ENCODE measurements at places on chromosomes 6 and 20.

DNA sequence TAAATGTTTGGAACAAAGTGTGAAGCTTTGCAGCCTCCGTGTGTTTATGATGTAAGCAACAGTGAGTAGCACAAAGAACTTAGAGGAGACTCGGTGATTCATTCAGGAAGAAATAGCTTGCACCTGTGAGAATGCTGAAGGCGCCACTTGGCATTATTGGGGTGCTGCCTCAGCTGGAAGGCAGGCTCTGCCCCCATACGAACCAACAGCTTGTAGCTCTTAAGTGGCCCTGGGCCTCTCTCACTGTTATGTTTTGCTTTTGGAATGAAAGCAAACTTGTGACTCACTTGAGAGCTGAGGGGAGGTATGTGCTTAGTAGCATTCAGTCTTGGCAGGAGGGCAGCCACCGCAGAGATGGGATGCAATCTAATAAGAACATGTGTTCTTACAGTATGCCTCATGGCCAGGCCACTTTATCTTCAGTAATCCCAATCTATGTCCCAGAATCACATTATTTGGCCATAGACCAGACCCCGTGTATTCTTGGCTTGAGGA lies 310.7 kb downstream of the EYA4 start:
- no peak for DNase-seq

GRCh38 chr20:22567944-22568871 lies 16.2 kb downstream of the FOXA2 start:
- no peak for DNase-seq

DNA sequence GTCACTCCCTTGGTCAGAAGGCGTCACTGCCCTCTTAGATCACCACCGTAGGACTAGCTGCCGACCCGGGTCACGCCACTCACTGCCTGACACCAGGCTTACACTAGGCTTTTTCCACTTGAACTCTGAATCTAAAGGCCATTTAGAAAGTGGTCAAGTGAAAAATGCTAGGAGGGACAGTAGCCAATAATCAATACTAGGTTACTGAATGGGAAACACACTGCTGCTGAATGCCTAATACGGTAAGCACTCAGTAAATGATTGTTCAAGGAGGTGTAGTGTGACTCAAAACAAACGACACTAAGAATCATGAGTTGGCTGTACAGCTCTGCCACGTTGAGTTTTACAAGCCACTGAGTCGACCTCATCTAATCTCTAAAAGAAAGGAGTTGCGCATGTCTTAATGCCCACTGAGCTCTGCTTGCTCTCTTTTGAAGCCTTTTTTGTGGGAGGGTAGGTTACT lies 760 bp upstream of the IBTK start:
- DNase-seq: no peak

DNA sequence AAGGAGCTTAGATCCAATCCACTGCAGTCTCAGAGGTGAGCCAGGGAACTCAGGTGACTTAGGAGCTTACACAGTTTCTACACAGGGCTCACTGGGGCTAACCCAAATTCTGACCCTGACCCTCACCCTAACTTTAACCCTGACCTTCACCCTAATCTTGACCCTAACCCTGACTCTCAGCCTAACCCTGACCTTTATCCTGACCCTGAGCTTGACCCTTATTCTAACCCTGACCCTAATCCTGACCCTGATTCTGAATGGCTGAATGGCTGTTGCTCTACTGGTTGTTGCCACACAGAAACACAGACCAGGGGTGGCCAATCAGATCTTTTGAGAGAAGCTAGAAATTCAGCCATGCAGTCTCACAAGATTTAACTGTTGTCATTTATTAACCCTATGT lies 180.1 kb downstream of the TSHZ2 start:
- no peak for DNase-seq

- DNase-seq: no peak
Measured at GRCh38 chr20:11912013-11912658, 5.6 kb upstream of the BTBD3 start.

GRCh38 chr20:57111028-57111373 lies 155.4 kb downstream of the BMP7 start:
- DNase-seq: no peak

DNA sequence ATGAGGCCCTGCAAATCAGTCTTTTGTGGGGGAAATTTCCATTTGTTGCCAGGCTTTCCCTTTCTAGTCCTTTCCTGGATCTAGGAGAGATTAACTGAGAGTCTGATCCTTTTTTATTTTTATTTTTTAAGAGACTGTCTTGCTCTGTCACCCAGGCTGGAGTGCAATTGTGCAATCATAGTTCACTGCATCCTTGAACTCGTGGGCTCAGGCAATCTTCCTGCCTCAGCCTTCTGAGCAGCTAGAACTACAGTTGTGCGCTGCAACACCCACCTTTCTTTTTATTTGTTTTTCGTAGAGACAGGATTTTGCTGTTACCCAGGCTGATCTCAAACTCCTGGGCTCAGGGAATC lies 22.9 kb downstream of the OR2B2 start:
- DNase-seq: no peak

DNA sequence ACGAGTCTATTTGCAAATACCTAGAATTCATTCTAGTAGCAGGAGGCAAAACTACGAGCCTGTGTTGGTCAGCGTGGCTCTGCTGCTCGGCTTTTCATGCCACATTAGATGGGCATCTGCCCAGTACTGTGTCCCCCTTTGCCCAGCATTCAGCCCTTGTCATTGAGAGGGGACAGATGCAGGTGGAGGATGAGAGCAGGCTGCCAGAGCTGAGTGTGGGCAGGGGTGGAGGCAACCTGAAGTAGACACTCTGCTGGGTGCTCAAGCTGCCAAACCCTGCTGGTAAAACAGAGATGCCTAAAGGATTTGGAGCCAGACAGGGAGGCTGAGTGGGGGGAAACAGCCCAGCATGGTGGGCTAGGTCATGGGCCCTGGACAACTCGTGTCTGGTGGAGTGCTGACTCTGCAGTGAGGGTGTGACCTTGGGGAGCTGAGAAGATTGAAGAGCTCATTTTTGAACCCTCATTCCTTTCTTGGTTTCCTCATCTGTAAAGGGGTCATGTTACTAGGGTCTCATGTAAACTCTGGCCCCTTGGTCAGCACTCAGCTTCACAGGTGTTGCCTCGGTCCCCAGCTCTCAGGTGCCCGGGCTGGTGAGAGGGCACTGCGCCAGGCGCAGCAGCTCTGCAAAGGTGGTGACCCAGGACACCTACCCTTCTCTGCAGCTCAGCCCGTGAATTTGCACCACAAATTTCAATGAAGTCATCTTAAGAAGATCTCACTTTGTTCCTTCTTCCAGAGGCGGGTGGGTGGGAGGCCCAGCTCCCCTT lies 64.2 kb upstream of the BHLHE23 start:
- DNase-seq: no peak

- no peak for DNase-seq
Measured at GRCh38 chr20:60446267-60447111, 488.3 kb downstream of the CDH26 start.

DNA sequence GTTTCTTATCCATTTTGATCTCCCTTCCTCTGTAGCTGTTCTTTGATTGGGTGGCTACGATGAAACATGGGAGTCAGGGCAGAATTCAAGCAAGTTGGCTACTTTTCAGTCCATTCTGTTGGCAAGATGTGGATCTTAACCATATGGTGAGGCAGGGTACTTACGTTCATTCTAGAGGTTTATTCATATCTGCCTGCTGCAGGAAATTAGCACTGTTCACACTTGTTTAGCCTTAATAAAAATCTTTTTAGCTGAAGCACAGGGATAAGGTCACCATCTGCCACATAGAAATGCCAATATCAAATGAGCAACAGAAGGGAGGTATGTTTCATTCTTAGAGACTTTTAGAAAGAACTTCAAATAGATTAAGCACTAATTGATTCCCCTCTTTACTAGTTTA lies 83.9 kb downstream of the GRIK2 start:
- DNase-seq: no peak

DNA sequence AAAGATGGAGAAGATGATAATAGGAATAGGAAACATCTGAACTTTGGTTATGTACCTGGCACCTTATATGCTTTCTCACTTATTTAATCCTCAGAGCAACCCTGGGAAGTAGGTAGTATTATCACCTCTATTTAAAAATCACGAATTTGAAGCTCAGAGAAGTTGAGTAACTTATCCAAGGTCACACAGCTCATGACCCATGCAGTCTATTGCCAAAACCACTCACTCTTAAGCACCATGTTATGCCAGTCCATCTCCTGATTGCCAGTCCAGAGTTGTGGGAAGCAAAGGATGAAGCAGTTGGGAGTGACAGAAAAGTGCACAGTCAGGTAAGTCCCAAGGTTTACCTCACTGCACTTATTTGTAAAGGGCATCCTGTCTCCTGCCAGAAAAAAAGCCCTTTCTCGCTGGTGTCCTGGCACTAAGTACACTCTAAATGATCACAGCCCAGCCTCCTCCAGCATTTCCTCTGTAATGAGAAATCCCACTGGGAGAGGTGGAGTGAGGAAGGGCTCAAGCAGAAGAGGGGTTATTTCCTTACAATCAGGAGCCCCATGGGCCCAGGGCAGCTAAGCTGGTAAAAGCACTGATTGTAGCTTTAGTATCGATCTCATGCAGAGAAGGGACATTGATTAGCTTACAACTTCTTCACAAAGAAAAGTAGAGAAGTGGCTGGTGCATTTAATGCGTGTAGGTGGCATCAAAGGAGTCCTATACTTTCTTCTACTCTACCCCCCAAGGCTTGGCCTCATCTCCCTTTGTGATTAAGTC lies 21.3 kb upstream of the SCGN start:
- no peak for DNase-seq

GRCh38 chr6:161088676-161089328 lies 97.2 kb downstream of the MAP3K4 start:
- no peak for DNase-seq

GRCh38 chr20:48052475-48052835 lies 267.2 kb upstream of the SULF2 start:
- no peak for DNase-seq

DNA sequence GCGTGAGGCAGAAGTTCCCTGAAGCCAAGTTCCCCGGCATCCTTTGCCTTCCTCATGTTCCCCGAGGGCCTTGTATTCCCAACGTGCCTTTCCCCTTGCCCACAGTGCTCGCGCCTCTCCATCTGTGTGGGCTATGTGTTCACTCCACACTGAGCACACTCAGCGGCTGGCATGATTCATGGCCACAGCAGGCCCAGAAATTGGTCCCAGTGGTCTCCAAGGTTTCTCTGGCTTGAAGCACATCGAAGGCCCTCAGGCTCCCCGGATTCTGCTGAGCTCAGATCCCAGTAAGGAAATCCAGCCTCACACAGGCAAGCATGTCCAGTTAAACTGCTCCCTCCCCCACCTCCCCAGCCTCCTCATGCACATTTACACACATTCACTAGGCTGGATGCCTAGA lies 123.6 kb downstream of the ISM1 start:
- DNase-seq: no peak

DNA sequence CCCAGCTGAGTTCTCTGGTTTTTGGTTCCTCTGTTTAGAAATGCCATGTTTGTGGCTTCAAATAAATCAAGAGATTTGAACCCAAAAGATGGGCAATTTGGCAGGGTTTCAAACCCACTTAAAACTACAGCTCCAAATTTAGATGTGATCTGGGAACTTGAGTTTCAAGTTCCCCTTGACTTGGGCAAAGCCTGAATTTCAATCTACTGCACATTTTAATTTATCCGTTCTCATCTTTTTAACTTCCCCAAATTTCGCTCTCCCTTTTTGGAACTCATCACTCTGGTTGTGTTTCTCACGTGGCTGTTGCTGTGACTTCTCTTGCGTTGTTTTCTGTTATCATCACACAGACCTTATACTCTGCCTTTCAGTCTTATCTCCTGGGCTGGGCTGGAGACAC lies 230.9 kb downstream of the CDC5L start:
- no peak for DNase-seq

DNA sequence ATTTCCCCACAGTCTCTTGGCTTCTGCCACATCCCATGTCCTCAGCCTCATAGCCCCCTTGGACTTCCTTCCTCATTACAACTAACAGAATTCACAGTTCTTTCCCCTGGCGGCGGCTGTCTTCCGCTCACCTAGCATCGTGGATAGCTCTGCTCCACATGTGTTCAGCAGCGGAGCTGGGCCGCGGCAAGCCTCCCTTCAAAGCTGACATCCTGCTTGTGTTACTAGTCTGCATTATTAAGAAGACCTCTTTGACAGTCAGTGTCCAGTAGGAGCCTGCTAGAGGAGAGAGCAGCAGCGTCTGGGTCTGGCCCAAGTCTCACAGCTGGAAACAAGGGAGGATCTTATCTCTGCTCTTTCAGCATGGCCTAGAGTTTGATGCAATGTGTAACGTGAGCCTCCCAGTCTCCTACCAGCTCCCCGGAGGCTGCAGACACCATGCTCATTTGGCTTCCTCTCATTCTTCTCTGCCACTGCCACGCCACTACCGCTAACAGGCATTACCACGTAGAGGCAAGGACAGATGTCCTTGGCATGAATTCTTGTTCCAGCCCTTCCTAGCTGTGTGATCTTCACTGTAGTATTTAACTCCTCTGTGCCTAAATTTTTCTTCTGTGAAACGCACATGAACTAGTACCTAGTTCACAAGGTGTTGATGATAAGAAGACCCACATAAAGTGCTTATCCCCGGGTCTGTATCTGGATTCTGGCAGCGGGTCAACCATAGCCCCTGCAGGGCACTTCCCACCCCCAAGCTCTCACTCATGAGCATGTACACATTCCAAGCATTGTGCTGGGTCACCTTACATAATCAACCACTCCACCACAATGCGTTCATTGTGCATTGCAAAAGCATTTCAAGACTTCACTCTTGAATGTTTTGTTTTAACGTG lies 107.1 kb upstream of the BACH2 start:
- DNase-seq: no peak

- DNase-seq: no peak
Measured at GRCh38 chr20:53736757-53737395, 143.2 kb upstream of the ZNF217 start.

GRCh38 chr20:63084563-63084927 lies 77.8 kb upstream of the BHLHE23 start:
- DNase-seq: no peak

GRCh38 chr6:75852721-75853120 lies 103.7 kb downstream of the MYO6 start:
- DNase-seq: no peak

- DNase-seq: no peak
Measured at GRCh38 chr6:100665041-100665380, 200.3 kb upstream of the SIM1 start.

DNA sequence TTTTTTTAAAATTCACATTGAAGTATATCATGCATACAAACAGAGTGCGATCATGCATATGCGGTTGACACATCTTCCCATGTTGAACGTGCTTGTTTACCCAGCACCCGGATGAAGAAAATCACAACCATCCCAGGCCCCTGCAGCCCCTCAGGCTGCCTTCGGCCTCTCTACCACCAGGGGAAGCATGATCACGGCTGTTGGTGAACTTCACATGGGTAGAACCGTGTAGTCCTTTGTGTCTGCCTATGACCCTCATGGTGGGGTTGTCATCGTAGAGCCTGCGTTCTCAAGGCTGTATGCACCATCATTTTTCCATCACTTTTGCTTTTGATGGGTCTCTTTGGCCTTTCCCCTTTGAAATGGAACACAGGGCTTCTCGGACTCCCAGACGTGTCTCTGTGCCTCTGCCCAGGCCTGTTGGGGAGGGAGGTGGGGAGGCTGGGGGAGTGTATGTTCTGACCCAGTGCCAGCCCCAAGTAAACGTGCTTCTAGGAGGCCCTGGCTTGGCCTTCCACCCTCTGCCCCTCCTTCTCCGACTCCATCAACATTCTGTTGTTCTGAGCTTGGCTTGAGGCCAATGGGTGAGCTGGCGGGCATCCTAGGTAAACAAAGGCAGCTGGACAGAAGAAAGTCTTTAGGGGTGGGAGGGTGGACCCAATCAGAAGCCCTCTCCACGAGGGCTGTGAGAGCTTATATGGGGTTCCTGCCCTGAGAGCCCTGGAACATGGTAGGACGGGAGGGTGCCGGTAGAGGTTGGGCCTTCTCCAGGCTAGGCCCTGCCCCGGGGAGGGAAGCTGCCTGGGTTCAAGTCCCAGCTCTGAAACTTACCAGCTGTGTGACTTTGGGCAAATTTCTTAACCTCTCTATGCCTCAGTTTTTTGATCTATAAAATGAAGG lies 39.7 kb downstream of the TGM2 start:
- DNase-seq: no peak
